ENCODE measurements at places on chromosomes 1 and 21. TPM values are rescaled to one million over a fixed set of nuclear protein-coding genes. Genes with fewer than 3 reads are reported as not detected.

Gene ZNF593OS
- total RNA-seq = not detected

Gene SF3B4
- total RNA-seq = 47.6 TPM

Gene BMP8B
- total RNA-seq = 0.84 TPM

DNA sequence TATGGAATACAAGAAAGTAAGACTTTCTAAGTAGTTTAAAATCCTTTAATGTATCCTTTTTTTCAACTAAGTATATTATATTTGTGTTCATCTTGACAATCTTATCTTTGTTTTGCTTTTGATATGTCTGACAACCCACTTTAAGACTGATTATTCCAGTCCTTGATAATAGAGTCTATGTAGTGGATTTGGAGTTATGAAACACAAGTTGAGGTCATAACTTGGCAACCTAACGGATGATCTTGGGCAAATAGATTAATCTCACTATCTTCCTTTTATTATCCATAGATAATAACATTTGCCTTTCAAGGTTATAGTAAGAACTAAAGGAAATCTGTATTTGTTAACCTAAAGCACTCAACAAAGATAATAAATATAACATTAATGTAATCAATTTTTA lies 4.8 kb upstream of the GBP2 start:
- no peak for DNase-seq

DNA sequence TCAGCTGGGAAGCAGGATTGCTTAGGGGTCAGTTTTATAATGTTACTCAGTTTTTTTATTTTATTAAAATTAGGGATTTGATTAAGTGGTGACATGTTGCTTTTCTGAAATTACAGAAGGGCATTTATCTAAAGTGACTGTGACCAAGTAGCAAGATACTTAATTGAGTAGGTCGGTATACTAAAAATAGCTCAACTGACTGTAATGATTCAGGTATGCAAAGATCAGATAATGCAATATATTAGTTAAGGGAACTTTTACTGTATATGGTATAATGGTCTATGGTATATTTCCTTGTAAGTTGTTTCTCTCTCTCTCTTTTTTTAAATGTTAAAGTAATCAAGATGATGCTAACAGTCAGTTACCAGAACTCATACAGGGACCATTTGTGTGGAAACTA lies 26.2 kb downstream of the RLF start:
- no peak for DNase-seq

- no peak for DNase-seq
Measured at GRCh38 chr1:6483017-6483760, 8.3 kb downstream of the PLEKHG5 start.

DNA sequence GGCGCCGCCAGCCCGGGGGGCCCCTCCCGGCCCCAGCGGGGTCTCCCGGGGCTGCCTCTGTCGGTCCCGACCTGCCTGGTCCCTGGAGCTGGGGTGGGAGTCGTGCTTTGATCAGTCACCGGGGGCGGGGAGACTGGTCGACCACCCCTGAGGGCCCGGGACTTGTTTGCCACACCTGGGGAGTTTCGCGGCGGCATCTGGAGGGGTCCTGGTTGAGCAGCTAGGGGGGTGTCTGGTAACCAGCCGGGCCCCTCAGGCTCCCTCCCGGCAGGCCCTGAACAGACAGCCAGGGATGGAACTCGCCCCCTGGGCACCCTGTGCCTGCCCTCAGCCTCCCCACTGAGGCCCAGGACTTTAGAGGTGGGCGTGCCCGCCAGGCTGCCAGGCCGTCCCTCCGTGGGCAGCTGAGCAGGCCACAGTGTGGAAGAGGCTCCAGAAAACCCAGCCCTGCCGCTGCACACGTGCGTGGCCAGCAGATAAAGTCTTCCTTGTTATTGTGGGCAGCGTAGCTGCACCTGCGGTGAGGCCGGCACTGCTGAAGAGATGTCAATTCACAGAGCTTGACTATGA lies 13.3 kb upstream of the SAMD11 start:
- no peak for DNase-seq

DNA sequence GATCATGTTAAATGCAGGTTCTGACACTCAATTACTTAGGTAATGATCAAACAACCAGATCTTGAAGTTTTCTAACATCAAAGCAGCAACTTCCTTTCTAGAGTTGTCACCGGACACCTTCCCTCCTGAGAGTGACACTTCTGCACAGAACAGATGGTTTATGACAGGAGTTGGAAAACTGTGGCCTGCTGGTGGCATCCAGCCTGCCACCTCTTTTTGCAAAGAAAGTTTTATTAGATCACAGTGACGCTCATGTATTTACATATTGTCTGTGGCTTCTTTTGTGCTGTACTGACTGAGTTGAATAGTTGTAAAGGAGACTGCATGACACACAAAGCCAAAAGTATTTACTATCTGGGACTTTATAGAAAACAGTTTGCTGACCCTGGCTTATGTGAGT lies 28.3 kb downstream of the DDR2 start:
- no peak for DNase-seq

DNA sequence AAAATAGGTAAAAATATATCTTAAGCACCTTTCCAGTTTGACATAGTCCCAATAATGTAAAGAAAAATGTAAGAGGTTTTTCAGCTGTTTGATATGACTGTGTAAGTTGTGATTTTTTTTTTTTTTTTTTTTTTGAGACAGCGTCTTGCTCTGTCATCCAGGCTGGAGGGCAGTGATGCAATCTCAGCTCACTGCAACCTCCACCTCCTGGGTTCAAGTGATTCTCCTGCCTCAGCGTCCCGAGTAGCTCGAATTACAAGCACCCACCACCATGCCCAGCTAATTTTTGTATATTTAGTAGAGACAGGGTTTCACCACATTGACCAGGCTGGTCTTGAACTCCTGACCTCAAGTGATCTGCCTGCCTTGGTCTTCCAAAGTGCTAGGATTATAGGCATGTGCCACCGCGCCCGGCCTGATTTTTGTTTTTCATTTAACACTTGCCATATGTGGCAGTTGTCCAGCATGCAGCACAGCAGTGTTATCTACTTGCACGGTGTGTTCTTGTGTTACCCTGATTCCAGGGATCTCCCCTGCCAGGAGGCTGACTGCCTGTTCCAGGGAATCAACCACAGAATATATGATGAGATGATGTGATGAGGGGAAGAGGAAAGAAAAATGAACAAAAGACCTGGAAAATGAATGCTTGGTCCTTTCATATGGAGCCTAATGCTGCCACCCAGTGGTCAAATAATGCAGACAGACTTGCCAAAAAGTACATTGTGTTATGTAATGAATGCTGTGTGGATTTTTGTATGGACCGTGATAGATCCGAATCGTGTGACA lies 79.0 kb downstream of the RAVER2 start:
- no peak for DNase-seq

- no peak for DNase-seq
Measured at GRCh38 chr1:51268634-51269033, 32.6 kb downstream of the RNF11 start.

- DNase-seq = no peak
Measured at GRCh38 chr21:44778094-44778493, 23.5 kb downstream of the UBE2G2 start.

- no peak for DNase-seq
Measured at GRCh38 chr1:41255978-41256377, 13.9 kb upstream of the SCMH1 start.
